ENCODE measurements at places on chromosomes 12 and 14.
A peak's percentile ranks its signal among the peaks of the same experiment; 100 is the strongest.

- no peak for DNase-seq
Observed at GRCh38 chr14:31426663-31427062, 6.3 kb upstream of the HEATR5A start.

DNA sequence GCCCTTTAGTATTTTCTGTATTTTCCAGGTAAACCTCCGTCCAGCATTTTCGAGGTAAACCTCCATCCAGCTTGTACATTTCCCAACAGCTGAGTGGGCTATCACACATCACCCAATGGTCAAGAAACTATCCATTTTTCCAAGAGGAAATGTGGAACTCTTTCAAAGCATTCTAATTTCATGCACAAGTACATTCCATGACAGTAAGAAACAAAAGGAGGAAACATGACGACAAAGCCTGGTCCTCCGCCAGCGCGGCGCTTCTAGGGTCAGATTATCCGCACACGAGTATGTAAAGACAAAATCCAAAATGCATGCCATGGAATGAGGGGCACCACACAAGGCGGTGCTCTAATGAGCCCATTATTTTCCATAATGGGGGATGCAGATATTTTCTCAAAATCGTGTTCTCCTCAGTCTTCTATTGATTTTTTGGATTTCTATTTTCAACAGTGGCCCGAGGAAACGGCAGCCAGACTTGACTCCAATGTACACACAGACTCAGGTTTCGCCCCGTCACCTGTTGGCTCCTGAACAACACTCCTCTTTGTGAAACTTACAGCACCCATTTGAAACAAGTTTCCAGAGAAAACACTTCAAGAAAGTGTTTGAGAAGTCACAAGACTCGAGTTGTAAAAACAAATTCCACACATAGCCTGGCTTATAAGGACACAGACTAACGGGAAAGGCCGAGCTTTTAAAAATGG lies 107.4 kb downstream of the PRICKLE1 start:
- no peak for DNase-seq

- DNase-seq = peak; percentile 88
Observed at GRCh38 chr12:114933428-114934160, 249.6 kb upstream of the TBX3 start.

DNA sequence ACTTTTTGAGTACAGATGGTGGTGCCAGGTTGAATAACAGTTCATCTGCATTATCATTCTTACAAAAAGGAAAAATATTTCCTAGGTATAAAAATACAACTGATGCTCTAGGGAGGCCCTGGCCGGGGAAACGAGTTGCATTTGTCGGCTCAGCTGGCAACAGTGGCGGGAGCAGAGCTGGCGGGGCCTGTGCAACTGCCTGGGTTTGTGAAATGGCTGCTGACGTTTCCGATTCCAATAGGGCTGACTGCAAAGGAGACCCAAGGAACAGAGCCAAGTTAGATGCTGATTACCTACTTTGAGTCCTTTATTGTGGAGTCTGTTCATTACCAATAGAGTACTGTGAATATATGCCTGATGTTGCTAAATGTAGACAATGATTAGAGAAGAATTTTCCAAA lies 25.8 kb upstream of the PHLDA1 start:
- no peak for DNase-seq

DNA sequence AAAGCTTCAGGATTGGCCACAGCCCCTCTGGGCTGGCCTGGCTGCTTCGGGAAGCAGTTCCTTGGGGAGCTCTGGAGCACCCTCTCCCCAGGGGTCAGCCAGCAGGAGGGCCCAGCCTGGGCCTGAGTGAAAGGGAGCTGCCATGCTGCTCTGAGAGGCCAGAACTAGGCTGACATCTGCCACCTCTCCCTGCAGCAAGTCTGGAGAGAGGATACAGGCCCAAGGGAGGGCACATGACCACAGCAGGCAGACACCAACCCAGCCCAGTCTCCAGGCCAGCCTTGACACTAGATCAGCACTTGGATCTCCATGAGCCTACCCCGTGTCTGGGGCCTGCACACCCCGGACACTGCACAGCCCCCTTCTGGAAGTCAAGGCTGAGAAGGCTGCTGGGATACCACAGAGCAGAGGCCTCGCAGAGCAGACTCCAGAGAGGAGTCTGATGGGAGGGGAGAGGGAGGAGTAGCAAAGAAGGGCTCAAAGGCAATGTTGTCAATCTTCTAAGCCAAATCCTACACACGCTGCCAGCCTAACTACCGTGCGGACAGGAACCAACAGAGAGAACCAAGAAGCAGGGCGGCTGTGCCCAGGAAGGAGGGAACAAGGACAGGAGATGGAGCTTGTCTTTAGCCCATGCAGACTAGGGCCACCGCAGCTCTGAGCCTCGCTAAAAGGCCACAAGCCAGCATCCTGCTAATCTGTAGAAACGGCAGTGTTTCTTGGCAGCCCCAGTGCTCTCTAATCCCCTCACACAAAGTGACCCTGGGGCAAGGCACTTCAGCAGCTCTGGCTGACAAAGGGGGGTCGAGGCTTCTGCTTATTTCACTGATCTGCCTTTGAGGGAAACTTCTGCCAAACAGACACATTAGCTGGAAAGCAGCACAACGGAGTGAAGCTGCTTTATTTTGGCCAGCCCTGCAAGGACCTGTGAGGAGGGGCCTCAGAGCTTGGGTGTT lies 12.9 kb downstream of the COL2A1 start:
- DNase-seq = no peak

GRCh38 chr14:63039866-63040265 lies 5.4 kb downstream of the KCNH5 start:
- no peak for DNase-seq

GRCh38 chr12:2431810-2432209 lies 363.0 kb upstream of the FKBP4 start:
- no peak for DNase-seq

GRCh38 chr14:26738571-26738970 lies 140.7 kb upstream of the NOVA1 start:
- no peak for DNase-seq

DNA sequence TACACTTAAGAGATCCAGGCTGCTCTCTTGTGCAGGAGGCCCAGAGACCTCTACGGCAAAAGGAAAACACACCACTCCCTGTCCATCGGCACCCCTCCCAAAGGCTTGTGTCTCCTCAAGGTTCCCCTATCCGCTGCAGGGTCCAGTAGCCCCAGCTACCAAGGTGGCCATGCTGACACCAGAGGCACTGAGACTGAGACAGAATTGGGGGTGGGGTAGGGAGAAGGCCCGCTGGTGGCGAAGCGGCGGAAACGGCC lies 590 bp downstream of the DDIT3 start:
- no peak for DNase-seq

- DNase-seq = no peak
Observed at GRCh38 chr12:110818511-110818910, 28.3 kb upstream of the CCDC63 start.
